Ovary (tissue), 10 donors: ENCODE measurements at places on chromosomes 5 and 9. TPM values are rescaled to one million over a fixed set of nuclear protein-coding genes. Genes with fewer than 3 reads are reported as not detected.

DNA sequence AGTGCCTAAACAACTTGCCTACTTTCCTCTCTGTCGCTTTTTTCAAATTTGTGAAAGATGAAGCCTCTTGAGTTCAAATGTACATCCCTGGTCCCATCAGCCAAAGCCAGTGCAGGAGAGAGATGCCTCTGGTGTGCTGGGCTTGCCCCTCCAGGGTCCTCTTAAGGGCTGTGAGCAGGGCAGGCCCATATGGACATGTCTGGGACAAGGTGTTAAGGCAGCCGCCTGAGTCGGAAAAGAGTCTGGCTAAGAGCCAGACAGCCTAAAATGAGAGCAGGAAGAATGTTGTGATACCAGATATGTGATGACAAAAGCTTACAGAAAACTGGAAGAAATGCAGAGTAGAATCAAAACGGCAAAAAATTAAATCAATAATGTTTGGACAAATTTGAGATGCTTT, 72.5 kb downstream of the APTX start:
- DNase-seq = no peak
- no peak overlapping the region for H3K27ac ChIP-seq
- peaks cover 2% of the 10 kb centered on the region for H3K4me1 ChIP-seq

PDGFRB gene
- polyA plus RNA-seq = 111 TPM

DNA sequence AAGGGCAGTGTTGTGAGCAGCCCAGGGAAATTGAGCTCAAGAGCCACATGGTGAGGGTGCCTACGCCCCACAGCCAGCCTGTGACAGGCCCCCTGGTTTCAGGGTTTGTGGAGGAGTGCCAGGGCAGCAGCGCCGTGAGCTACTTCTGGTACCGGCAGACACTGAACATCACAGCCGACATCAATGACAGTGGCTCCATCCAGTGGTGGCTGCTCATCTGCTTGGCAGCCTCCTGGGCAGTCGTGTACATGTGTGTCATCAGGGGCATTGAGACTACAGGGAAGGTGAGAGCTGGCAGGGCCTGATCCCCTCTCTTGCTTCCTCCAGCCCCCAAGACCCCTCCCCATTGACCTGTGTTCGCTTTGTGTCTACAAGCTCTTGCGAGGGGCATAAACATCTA, 10.2 kb downstream of the SLC6A18 start:
- H3K36me3 ChIP-seq = no peaks in the 10 kb centered on the region
- H3K27ac ChIP-seq = no peak overlapping the region
- no peak overlapping the region for H3K4me3 ChIP-seq
- no peaks in the 10 kb centered on the region for H3K4me1 ChIP-seq

ADCY2 gene
- 5.3 TPM for polyA plus RNA-seq

TTC16 gene
- 0.06 TPM for polyA plus RNA-seq

RFX3 gene
- 3.4 TPM for polyA plus RNA-seq

- no peak for DNase-seq
- no peak overlapping the region for H3K27ac ChIP-seq
- H3K36me3 ChIP-seq = no peaks in the 10 kb centered on the region
- peaks cover 37% of the 10 kb centered on the region for H3K4me1 ChIP-seq
Measured at GRCh38 chr9:106874652-106875051, 11.7 kb downstream of the ZNF462 start.

DCAF12 gene
- 17.2 TPM for polyA plus RNA-seq

- no peak for DNase-seq
- no peak overlapping the region for H3K27ac ChIP-seq
- H3K36me3 ChIP-seq = no peaks in the 10 kb centered on the region
- no peaks in the 10 kb centered on the region for H3K4me1 ChIP-seq
Measured at GRCh38 chr9:94983552-94983951, 257.1 kb downstream of the AOPEP start.
